ENCODE measurements at places on chromosomes 4 and X. TPM values are rescaled to one million over a fixed set of nuclear protein-coding genes. Genes with fewer than 3 reads are reported as not detected.
A peak's percentile ranks its signal among the peaks of the same experiment; 100 is the strongest.

GRCh38 chr4:182862141-182862875 lies 54.9 kb downstream of the DCTD start:
- DNase-seq, result no peak

DNA sequence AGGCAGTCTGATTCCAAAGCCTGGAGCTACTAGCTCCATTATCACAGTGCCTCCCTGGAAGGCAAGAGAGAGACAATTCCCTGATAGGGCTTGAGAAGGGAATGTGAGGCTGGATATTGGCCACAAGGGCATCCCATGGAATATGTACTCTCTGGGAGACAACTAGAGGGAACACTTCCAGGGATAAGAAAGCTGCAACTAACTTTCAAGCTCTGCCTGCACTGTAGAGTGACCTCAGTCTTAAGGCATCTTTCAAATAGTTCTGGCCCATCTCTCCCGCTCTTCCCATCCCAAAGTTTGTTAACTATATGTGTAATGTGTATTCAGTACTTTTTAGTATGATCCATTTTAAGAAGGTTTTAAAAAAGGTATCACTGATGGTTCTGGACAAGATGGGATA lies 13.1 kb upstream of the RNF212 start:
- no peak for DNase-seq

GRCh38 chr4:107279733-107280132 lies 243.6 kb upstream of the DKK2 start:
- no peak for DNase-seq

GRCh38 chr4:185849664-185850550 lies 37.9 kb upstream of the SORBS2 start:
- DNase-seq, result peak; percentile 56

DNA sequence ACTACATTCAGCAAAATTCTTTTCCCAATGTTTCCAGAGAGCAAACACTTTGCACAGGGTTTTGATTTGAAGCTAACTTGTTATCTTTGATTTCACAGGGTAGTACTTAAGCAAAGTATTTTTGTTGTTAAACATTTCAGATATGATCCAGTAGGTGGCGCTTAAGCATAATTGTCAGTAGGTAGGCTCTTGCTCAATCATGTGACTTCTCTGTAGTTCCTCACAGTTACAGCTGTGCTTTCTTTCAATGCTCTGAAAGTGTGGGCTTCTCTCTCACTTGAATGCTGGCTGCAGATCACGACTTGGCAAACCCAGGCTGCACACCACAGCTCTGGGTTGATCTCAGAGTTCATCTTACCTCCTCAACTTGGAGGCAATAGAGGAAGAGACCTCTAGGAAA lies 1016.5 kb downstream of the SH3BGRL start:
- DNase-seq, result no peak

GRCh38 chr4:78765432-78766006 lies 10.6 kb upstream of the BMP2K start:
- no peak for DNase-seq

DNA sequence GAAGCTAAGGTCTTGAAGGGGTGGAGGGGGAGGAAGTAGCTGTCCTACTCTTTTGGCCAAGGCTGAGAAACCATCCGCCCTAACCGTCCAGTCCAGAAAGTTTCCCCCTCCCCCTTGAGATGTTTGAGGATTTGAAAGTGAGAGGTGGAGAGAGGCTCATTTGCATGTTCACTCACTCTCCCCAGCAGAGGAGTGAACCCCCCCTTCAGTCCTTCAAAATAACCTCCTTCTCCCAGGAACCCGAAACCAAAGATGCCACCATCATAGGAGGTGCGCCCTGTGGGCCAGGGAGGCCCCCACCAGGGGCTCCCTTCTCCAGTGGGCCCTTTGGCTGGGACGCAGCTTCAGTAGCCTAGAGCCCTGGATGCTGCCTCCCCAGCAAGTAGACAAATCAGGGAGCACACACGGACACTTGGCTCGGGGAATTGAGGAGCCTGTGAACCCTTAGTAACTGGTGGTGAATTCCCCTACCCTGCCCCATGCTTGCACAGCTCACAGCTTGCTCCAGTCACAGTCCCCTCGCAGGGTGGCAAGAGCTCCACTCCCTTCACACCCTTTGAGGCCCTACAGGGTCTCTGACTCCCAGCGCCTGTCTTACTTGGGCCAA lies 25.6 kb downstream of the ELF4 start:
- DNase-seq, result no peak

NUDT11 gene
- 0.18 TPM for total RNA-seq

TRPC3 gene
- 0.15 TPM for total RNA-seq

CFAP299 gene
- total RNA-seq, result not detected

CEP135 gene
- 3.2 TPM for total RNA-seq

RBMXL3 gene
- total RNA-seq, result not detected

Data from left cardiac atrium (tissue), 4 donors.